Activated naive CD8-positive, alpha-beta T cell treated with anti-CD3 and anti-CD28 coated beads for 36 hours (primary cell): ENCODE measurements at places on chromosomes 11 and 22. TPM values are rescaled to one million over a fixed set of nuclear protein-coding genes. Genes with fewer than 3 reads are reported as not detected.

Gene KRTAP5-8
- not detected for total RNA-seq

Gene LRRC55
- not detected for total RNA-seq

DNA sequence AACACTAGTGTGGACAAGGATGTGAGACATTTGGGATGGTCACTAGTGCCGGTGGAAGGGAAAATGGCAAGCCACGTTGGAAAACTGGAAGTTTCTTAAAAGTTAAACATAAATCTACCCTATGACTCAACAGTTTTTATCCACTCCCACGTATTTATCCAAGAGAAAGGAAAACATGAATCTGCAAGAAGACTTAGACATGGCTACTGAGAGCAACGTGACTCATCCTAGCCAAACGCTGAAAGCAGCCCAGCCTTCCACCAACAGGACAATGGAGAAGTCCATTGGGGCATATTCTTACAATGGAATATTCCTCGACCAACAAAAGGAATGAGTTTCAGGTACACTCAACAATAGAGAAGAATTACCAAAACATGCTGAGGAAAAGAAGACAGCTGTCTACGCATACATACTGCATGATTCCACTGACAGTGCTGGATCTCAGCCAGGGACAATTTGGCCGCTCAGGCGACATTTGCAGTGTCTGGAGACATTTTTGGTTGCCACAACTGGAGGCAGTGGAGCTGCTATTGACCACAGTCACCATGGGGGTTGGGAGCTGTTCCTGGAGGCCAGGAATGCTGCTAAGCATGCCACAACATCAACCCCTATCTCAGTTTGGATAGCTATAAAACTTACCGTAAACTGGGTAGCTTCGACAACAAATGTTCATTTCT lies 21.2 kb downstream of the SYT13 start:
- H3K27ac ChIP-seq, result no peak overlapping the region
- H3K27me3 ChIP-seq, result peaks cover 45% of the 10 kb centered on the region
- no peak for DNase-seq
- H3K4me3 ChIP-seq, result no peak overlapping the region
- H3K36me3 ChIP-seq, result no peaks in the 10 kb centered on the region

GRCh38 chr11:94793002-94793401 lies 24.8 kb downstream of the AMOTL1 start:
- no peaks in the 10 kb centered on the region for H3K36me3 ChIP-seq
- no peak for DNase-seq
- no peak overlapping the region for H3K4me3 ChIP-seq
- no peaks in the 10 kb centered on the region for H3K27me3 ChIP-seq

- H3K36me3 ChIP-seq, result no peaks in the 10 kb centered on the region
- no peaks in the 10 kb centered on the region for H3K27me3 ChIP-seq
- no peaks in the 10 kb centered on the region for H3K4me1 ChIP-seq
Measured at GRCh38 chr11:104151404-104152204, 12.3 kb downstream of the PDGFD start.

DNA sequence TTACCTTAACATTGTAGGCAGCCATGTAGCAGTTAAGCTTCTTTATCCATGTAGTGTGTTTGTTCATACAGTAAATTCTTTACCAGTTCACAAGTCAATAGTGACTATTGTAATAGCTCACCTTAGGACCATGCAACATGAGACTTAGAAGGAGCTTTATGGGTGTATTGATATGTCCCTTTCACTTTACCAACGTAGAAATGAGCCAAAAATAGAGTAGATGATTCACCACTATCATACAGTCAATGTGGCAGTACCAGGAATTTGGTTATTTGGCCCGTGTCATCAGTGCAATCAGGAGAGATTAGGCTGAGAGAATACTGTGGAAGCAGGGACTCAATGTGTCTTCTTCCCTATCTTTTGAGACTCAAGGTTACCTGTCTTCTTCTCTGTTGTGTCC lies 4.7 kb downstream of the ZDHHC13 start:
- H3K27me3 ChIP-seq, result no peaks in the 10 kb centered on the region
- H3K4me1 ChIP-seq, result peaks cover 42% of the 10 kb centered on the region
- DNase-seq, result no peak
- H3K27ac ChIP-seq, result no peak overlapping the region

Gene SAA4
- total RNA-seq, result not detected

Gene OR8D1
- not detected for total RNA-seq
